ENCODE measurements at places on chromosomes 5 and 9.

GRCh38 chr9:81804306-81804705 lies 115.0 kb upstream of the TLE1 start:
- DNase-seq = no peak

GRCh38 chr9:71504636-71505035 lies 263.7 kb downstream of the CEMIP2 start:
- no peak for DNase-seq

- DNase-seq = no peak
Observed at GRCh38 chr9:35996358-35996970, 38.5 kb upstream of the OR2S2 start.

GRCh38 chr9:126125177-126125576 lies 201.5 kb upstream of the MVB12B start:
- DNase-seq = no peak

DNA sequence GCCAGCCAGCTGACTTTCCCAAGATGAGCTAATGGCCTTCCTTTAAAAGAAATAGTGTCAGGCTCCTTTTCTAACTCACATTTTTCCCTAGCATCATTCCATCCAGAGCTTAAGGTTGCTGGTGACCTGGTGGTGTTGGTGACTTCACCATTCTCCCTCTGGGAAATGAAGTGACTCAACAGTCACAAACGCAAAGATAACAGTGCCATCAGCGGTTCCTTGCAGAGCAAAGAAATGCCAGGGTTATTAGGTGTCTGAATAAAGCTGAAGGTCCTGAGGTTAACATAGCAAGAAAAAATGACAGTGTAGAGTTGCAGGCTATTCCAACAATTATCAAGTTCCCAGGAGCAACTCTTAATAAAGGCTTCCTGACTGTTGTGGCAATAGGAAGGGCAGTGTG lies 111.8 kb upstream of the SLC44A1 start:
- no peak for DNase-seq

DNA sequence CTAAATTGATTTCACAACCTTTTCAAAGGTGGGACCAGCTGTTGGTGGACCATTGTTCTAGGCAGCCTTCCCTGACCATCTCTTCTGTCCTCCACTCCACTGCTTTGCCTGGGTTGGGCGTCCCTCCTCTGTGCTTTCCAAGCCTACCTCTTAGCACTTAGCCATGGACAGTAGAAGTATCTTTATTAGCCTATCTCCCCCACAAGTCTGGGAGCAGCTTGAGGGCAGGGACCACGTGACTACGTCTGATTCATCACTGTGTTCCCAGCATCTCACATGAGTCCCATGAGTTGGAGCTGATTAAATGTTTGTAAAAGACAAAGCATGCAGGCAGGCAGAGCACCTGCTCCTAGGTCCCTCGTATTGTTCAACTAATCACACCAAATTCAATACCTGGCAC lies 20.9 kb downstream of the MORN5 start:
- DNase-seq = no peak

GRCh38 chr9:137028263-137029057 lies 423 bp upstream of the ABCA2 start:
- peak; percentile 70 for DNase-seq

- no peak for DNase-seq
Observed at GRCh38 chr9:68821911-68822310, 116.9 kb downstream of the PIP5K1B start.

GRCh38 chr5:176360894-176361436 lies 599 bp downstream of the KIAA1191 start:
- no peak for DNase-seq

DNA sequence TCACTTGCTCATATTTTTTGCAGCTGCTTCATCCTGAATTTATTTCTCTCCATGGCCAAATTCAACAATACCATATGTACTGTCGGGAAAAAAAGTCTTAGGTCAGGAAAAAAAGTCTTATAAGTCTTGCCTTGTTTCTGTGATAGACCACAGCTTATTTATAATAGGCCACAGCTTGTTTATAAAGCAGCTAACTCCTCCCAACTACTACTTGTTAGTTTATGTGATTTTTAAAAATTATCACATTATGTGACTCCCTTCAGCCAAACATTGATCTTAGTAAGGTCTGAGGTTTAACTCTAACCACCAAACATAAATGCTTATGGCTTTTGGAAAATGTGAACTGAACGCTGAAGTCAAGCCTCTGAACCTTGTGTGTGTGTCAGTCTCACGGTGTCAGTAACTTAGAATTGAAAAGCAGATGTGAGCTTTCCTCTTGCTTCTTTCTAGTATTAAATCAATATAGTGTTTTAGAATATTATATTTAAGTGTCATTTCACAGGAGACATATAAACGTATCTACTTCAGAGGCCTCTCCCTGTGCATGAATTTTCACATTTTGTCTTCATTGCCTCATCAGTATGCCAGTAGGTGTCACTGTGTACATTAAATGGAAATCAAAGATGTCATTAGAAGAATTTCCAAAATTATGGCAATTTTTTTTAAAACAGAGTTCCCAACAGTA lies 51.3 kb downstream of the SNX24 start:
- DNase-seq = no peak

GRCh38 chr9:107960916-107961315 lies 471.3 kb upstream of the KLF4 start:
- no peak for DNase-seq

DNA sequence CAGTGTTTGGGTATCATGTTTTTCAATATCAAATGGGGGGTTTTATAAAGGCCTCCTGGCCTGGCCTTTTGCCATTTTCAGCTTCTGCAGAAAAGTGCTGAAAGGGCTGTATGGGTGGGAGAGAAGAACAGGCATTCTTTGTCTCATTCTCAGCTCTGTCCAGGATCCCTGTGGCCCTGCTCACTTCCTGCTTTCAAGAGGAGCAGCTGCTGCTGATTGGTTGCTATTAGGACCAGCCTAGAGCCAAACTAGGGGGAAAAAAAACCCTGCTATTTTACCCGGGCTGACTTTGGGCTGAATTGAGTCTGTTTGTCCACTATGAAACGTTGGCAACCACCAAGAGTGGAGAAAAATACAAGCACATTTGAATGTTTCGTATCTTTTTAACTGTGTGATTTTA lies 117.1 kb downstream of the CMYA5 start:
- no peak for DNase-seq

GRCh38 chr5:132008163-132008473 lies 3.3 kb downstream of the ACSL6 start:
- no peak for DNase-seq

DNA sequence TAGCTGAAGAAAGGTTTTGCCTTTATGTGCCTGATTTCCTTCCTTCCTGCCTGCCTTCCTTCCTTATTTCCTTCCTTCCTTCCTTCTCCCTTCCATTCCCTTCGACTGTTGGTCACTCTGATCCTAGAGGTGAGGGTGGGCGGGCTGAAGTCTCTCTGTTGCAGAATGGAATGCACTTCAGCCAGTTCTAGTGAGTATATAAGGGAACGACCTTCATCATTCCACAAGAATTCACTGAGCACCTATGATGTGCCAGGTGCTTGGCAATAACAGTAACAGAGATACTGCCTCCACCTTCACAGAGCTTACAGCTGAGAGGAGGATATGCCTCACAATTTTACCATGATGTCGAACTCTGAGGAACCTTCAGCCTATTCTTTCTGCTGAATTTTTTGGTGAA lies 8.7 kb upstream of the OR5C1 start:
- no peak for DNase-seq

DNA sequence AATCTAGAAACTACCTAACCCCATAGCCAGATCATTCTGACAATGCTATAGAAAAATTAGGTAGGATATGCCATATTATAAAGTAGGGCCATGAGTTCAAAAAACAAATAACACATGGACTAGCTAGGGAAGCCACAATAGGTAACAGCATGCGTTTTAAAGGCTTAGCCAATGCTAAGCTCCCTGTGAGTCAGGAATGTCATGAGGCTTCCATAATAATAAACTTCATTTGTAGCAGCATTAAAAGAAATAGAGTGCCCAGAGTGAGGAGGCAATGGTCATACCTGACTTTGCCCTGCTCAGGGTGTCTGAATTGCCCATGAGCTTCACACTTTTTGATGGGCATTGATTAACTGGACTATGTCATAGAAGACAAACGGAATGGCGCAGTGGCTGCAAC lies 15.8 kb downstream of the FOXE1 start:
- no peak for DNase-seq

DNA sequence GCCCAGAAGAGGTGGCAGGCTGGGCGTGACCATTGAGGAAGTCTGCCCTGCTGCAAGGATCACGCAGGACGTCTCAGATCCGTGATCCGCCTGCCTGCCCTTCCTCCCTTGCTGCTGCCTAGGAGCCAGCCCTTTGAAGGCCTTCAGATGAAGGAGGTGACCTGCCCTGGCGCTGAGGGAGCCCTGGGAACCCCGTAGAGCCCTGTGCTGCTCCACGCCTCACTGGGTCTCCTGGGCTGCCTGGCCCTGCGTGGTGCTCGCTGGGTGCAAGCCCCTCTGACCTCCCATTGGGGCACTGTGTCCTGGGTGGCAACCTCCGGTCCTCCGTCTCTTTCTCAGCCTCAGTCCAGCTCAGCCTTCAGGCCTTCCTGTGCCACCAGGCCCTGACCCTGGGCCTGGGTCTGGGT lies 295.3 kb upstream of the IRX4 start:
- DNase-seq = no peak

GRCh38 chr9:126222363-126222834 lies 104.2 kb upstream of the MVB12B start:
- DNase-seq = no peak

DNA sequence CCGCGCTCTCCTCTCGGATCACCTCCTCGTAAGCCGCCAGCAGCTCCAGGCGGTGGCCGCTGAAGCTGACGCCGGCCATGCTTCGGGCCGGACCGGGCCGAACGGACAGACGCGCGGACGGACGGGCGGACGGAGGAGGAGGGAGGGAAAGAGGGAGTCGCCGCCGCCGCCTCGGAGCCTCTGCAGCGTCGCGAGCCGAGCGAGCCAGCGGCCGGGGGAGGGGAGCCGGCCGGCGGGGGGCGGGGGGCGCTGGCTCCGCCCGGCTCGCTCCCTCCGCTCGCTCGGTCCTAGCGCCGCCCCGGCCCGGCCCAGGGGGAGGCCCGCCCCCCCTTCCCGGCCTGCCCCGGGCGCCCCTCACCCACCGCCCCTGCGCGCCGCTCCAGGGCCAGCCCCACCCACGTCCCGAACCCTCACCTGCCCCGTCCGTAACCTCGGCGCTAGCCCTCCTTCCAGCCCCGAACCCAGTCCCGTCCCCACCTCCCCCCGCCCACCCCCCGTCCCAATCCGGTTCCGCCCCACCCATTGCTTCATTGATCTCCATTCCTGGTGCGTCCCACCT lies at the start of gene DBN1:
TSS of gene DBN1 (minus strand) at position 192 of the 559 bp plus-strand sequence. CDS start at position 79, 113 bp downstream.
- no peak for DNase-seq

Data from activated T-cell treated with anti-CD3 and anti-CD28 coated beads for 48 hours (primary cell).